ENCODE measurements at places on chromosomes 13 and 19.

DNA sequence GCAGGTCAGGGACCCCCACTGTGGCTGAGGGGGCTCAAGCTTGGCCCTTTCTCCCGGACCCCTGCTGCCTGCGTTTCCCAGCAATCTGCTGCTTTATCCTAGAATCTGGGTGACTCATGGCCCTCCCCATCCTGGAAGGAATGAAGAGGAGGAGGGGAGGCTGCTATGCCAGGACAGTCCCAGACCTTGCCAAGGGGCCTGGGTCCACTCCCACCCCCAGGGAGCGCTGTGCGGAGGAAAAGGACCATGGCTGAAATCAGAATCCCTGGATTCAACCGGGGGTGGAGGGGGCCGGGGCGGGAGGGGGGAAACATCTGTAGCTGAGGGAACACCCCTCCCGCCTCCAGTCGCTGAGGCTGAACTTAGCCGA lies 20.5 kb downstream of the ZNF114 start:
- no peak for DNase-seq

- peak; percentile 87 for DNase-seq
These were observed at the start of gene LENG9 for GRCh38 chr19:54463531-54464043. TSS of gene LENG9 (minus strand) at chr19:54463778. CDS start at chr19:54463526, 252 bp downstream.

GRCh38 chr13:45695198-45695730 lies 6.9 kb upstream of the CBY2 start:
- DNase-seq, result no peak

GRCh38 chr13:37576601-37577000 lies 22.0 kb downstream of the POSTN start:
- no peak for DNase-seq

DNA sequence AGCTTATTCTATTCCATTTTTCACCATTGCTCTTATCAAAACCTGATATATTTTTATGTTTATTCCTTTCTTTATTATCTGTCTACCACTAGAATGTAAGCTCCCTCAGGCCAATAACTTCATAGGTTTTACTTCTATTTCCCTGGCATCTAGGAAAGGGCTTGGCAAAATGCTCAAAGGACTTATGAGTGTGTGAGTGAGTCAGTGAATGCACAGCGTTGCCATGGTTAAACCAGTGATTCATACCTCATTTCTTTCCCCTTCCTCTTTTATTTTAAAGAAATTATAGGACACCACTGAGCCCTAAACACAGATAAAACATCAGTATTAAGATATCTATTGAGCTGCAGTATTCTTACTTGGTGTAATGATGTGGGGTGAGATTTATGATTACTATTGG lies 162.1 kb downstream of the GPC6 start:
- DNase-seq, result no peak

- no peak for DNase-seq
These were observed 22.9 kb downstream of the CYP4F2 start for GRCh38 chr19:15874821-15875474.

DNA sequence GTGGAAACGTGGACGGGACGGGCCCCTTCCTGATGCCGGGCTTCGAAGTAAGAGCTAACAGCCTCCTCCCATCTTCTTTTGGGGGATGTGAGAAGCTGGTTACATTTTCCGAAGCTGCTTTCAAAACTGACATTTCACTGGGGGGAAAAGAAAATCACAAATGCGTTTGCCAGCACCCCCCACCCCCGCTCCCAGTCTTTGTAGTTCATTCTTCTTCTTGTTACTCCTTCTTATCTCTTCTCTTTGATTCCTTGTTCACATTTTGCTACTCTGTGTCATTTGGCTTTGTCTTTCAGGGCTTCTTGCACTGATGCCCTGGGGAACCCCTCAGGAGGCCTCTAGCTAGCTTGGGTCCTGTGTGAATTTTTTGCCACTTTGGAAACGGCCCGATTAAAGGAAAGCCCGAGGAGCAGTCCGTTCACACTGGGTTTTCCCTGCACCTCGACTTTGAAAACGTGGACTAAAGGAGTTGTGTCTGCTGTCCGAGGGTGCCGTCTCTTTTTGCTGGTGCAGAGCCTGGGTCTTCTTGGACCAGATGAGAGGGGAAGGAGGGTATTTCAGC lies 1.3 kb downstream of the CARM1 start:
- DNase-seq, result no peak

DNA sequence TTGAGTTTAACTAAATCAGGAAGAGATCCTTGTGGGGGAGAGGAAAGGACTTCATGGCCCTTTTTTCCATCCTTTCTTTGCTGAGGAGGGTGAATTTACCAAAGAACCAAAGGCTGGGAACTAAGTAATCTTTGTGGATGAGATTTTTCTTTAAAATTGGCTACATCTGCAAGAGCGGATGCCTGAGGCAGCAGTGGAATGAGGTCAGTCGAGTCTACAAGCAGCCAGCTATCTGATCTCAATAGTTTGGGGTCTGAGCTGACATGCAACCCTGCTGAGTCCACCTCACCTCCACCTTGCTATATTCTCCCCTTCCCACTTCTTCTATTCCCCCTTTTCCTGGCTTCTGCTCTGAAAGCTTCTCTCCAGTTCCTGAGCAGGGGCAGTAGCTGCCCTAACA lies 3.6 kb upstream of the DNAJC15 start:
- DNase-seq, result no peak

- DNase-seq, result no peak
These were observed 699.5 kb downstream of the PCDH9 start for GRCh38 chr13:66530686-66531085.

GRCh38 chr19:47447470-47448359 lies 24.0 kb downstream of the SLC8A2 start:
- DNase-seq, result no peak

- no peak for DNase-seq
These were observed 4.0 kb downstream of the SYT5 start for GRCh38 chr19:55176076-55176475.

DNA sequence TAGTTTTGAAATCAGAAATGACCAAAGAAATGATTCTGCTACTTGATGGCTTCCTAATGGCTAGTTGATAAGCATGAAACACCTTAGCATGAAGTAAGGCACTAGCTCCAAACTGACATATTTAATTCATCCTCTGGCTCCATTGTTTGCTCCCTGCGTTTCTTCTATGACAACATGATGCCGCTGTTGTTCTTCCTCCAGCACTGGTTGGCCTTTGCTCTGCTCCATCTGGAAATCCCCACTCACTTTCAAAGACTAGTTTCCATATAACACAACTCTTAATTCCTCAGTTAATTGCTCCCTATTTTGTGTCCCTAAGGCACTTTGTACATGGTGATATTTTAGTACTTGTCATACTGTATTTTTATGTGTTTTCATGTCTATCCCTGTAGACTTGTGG lies 151.6 kb downstream of the GPC6 start:
- DNase-seq, result no peak

- no peak for DNase-seq
These were observed 1608.8 kb downstream of the OLFM4 start for GRCh38 chr13:54637366-54637765.

GRCh38 chr19:46812977-46813838 lies 24.8 kb upstream of the SLC1A5 start:
- DNase-seq, result no peak

DNA sequence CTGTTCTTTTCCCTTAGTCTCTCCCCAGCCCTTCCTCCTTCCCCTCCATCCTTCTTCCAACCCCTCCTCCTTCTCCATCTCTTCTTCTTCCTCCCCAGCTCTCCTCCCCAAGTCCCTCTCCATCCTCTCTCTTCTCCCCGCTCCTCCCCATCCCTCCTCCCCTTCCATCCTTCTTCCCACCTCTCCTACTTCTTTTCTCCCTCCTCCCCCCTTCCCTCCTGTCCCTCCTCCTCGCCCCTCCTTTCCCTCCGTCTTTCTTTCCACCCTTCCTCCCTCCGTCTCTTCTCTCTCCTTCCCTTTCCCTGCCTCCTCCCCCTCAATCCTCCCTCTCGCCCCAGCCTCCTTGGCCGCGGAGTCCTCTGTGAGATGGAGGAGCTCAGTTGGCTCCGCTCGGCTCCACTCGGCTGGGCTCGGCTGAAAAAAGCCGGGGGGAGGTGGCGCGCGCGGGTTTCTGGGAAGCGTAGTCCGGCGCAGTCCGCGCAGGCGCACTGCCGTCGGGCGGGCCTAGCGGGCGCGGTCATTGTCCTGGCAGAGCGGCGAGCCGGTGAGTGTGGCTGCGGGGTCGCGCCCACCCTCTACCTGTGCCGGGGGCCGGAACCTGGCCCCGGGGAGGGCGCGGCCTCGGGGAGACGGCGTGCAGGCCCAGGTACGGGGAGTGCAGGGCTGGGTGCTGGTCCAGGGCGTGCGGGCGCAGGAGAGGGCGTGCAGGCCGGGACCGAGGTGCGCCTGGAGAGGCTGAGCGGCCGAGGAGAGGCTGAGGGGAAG lies at the start of gene ZNF71:
Gene ZNF71, plus strand, starts transcription at position 520 of the 765 bp plus-strand sequence. CDS start 6,257 bp downstream, outside the sequence.
- DNase-seq, result peak; percentile 85

DNA sequence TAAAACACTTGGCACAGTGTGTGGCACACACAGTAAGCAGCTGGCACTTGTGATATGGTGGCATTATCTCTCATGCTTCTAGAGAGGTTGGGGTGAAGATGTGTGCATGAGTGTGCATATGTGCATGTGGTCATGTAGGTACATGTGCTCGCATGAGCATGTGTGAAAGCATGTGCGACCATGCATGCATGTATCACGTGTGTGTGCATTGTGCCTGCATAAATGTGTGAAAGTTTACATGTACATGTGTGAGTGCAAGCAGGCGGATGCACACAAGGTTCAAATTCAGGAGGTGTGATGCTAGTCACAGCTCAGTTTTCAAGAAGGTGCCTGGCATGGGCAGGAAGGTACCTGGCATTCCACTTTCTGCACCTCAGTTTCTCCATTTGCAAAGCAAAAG lies 59.0 kb upstream of the UQCRFS1 start:
- DNase-seq, result no peak

GRCh38 chr19:1624458-1624857 lies 19.2 kb upstream of the UQCR11 start:
- DNase-seq, result peak; percentile 30

- DNase-seq, result no peak
These were observed 5.5 kb upstream of the RANBP3 start for GRCh38 chr19:5983367-5983955.

- DNase-seq, result no peak
These were observed 7.5 kb upstream of the CEBPA start for GRCh38 chr19:33309826-33310225.

DNA sequence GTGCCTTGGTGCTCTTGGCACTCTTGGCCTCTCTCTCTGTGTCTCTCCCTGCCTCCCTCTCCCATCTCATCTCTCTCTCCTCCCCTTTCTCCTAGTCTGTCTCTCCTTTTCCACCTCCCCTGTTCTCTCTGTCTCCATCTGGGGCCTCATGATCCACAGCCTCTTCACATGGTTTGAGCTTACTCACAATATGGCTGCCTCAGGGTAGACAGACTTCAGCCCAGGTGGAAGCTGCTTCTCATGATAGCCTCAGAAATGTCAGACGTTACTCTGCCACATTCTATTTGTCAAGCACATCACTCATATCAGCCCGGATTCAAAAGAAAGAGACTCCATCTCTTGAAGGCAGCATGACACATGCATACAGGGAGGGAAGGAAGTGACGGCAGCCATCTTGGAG lies 18.4 kb upstream of the S1PR4 start:
- DNase-seq, result no peak

GRCh38 chr19:1538978-1539377 lies 15.1 kb downstream of the PLK5 start:
- no peak for DNase-seq

GRCh38 chr13:68727165-68727564 lies 1380.5 kb upstream of the ATXN8OS start:
- no peak for DNase-seq

DNA sequence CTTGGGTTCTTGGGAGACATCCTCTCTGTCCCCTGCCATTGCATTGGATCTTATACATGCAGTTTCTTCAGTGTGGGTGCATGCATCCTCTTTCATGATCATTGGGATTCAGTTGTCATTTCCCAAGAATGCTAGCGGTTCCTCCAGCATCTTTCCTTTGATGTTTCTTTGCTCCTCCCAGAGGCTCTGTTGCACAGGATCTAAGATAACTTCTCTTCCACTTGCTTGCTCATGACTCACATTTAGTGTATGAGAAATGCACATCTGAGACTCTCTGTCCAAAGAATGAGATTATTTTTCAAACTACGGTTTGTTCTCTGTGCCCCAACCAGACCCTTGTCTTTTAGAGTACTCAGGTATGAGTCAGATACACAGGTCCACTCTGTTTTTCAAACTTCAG lies 197.1 kb downstream of the NDFIP2 start:
- DNase-seq, result no peak

GRCh38 chr13:32311188-32311897 lies 3.8 kb downstream of the ZAR1L start:
- DNase-seq, result no peak

DNA sequence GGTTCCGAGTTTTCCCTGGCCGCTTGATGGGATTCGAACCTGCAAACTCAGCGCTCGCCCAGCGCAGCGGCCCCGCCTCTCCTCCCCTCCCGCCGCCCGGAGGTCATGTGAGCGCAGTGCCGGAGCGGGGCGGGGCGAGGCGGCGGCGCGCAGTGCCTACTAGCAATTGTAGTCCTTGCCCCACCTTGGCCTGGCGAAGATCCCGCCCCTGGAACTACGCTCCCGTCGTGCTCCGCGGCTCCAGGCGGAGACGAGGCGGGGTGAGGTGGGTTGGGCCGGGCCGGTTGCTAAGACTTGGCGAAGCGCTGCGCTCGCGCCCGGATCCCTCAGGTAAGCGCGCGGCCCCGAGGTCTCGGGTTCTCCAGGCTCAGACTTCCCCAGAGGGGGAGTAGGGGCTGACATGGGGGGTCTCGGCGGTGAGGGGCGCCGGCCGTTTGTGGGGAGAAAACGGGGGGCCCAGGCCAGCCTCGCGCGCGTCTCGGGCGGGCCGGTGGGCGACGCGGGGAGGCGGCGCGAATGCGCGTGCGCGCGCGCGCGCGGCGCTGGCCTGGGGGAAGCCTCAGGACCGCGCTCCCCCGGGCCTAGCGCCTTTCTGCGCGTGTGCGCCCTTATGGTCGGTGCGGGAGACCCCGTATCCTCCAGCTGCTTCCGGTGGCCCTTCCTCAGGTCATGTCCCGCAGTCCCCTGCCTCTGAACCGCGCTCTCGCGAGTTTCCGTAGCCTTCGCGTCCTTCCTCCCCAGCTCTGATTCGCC lies at the start of the genes ADAT3 and SCAMP4:
Gene ADAT3, plus strand, starts transcription at position 290 of the 753 bp plus-strand sequence. CDS start 6,649 bp downstream, outside the sequence.
Gene SCAMP4, plus strand, starts transcription at position 290 of the 753 bp plus-strand sequence. CDS start 9,621 bp downstream, outside the sequence.
- peak; percentile 97 for DNase-seq

DNA sequence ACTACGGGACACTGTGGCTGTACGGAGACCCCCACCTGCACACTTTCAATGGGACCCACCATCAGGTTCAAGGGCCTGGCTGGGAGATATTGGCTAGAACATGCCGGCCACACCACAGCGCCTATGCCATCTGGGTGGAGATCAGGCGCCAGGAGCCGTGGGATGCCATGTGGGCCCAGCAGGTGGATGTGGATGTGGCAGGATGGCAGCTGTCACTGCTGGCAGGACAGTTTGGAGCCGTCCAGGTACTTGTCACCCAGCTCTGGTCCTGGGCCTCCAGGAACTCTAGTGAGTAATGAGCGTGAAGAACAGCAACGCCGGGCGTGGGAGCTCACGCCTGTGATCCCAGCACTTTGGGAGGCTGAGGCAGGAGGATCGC lies 15.7 kb upstream of the FXYD3 start:
- no peak for DNase-seq

DNA sequence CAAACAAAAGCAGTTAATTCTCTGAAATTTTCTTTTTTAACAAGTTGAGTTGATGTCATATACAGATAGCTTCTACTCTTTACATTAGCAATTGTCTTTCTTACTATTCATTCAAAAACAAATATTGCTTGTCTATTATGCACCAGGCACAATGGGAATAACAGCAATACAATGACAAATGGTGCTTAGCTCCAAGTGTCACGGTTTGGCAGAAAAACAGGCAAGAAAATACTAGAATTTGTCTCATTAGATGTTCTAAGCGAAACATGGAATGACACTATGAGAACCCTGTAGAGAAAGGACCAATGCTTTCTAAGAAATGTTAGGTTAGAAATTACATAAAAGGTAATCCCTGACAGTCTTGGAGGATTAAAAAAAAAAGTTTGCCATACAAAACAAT lies 187.6 kb downstream of the PCDH9 start:
- peak; percentile 85 for DNase-seq
